Kidney (tissue), 22 donors: ENCODE measurements at places on chromosomes 13 and 19. TPM values are rescaled to one million over a fixed set of nuclear protein-coding genes. Genes with fewer than 3 reads are reported as not detected.

- no peaks in the 10 kb centered on the region for H3K27me3 ChIP-seq
- no peak for DNase-seq
- H3K4me3 ChIP-seq, result no peak overlapping the region
- no peak overlapping the region for H3K27ac ChIP-seq
- H3K36me3 ChIP-seq, result no peaks in the 10 kb centered on the region
- peaks cover 2% of the 10 kb centered on the region for H3K4me1 ChIP-seq
Measured at GRCh38 chr19:47253467-47253881, 2.9 kb upstream of the CCDC9 start.

GRCh38 chr19:10683064-10683426 is 18.2 kb upstream of the QTRT1 start:
- H3K4me3 ChIP-seq, result no peak overlapping the region
- no peaks in the 10 kb centered on the region for H3K27me3 ChIP-seq
- DNase-seq, result no peak
- no peaks in the 10 kb centered on the region for H3K4me1 ChIP-seq

DNA sequence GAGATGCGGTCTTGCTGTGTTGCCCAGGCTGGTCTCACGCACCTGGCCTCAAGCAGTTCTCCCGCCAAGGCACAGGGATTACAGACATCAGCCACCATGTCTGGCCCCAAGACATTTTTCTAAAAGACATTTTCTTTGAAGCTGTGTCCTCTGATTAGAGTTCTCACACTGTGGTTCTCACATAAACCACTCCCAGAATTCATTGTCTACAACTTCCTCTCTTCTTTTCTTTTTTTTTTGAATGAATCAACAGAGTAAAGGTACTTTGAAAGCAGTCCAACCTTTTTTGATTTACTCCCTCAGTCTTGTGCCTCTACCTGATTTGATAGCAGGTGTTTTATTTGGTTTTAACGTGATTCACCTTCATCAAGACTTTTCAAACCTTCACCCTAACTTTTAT is 14.3 kb upstream of the SHD start:
- peaks cover 20% of the 10 kb centered on the region for H3K36me3 ChIP-seq
- no peaks in the 10 kb centered on the region for H3K27me3 ChIP-seq
- no peak overlapping the region for H3K27ac ChIP-seq
- H3K4me3 ChIP-seq, result no peak overlapping the region

FAAP24 gene
- 1.4 TPM for polyA plus RNA-seq

PTPRH gene
- not detected for polyA plus RNA-seq
